Lower lobe of right lung (tissue), 2 donors: ENCODE measurements at places on chromosomes 16 and 17. TPM values are rescaled to one million over a fixed set of nuclear protein-coding genes. Genes with fewer than 3 reads are reported as not detected.
A peak's percentile ranks its signal among the peaks of the same experiment; 100 is the strongest.

GRCh38 chr17:30821871-30822723 lies 2.4 kb downstream of the CRLF3 start:
- no peak for DNase-seq

TAC4 gene
- not detected for total RNA-seq

DNA sequence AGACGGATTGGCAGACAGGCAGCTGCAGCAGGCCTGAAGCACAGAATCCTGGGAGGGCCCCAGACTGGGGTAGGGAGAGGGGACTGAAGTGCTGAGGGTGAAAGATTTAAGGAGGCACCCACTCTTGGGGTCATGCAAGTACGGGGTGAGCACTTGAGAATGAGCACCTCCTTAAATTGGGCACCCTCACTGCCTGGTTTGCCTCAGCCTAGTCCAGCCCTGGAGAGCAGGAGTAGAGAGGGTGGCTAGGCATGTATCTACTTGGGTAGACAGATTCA lies 154.1 kb upstream of the CDC42EP4 start:
- no peak for DNase-seq

FBXW10B gene
- 0.74 TPM for total RNA-seq

MIF4GD gene
- total RNA-seq = 32.1 TPM

GRCh38 chr17:74935585-74936469 lies at the start of gene OTOP3:
Gene OTOP3 (plus strand): TSS chr17:74935898. CDS start chr17:74935922, 24 bp downstream.
- DNase-seq = no peak

GRCh38 chr17:74390680-74391653 lies 23.7 kb downstream of the GPR142 start:
- DNase-seq = no peak

IRX3 gene
- 108 TPM for total RNA-seq

- no peak for DNase-seq
Measured at GRCh38 chr16:46996952-46997458, 23.5 kb upstream of the DNAJA2 start.

DNA sequence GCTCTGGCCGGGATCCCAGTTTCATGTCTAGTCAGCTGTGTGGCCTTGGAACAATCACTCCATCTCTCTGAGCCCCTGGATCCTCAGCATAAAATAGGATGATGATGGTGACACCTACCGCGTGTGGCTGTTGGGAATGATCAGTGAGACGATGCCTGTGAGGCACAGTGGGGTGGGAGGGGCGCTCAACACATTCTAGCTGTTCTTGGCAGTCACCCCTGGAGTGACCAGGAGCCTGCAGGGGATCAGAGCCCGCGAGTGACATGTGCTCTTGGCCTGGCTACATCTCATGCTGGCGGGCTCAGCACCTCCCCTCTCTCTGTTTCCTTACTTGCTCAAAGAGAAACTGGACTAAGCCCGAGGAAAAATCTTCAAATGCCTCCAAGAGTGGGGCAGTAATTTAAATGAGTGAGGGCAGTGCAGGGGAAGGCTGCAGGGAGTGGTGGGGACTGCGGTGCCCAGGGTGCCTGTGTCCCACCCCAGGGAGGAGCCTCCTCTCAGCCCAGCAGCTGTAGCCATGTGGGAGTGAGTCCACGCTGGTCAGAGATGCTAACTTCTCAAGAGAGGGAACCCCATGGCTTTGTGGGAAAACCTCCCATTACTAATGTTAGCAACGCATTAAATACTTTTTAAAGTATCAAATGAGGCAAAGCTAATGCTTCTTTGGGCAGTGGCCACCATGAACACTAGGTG lies 23.1 kb upstream of the DOK4 start:
- DNase-seq = peak; percentile 35

SCARF1 gene
- 37.4 TPM for total RNA-seq

- DNase-seq = no peak
Measured at GRCh38 chr17:80112471-80113032, 11.2 kb downstream of the GAA start.
